ENCODE measurements at places on chromosomes 1 and 21. TPM values are rescaled to one million over a fixed set of nuclear protein-coding genes. Genes with fewer than 3 reads are reported as not detected.

DNA sequence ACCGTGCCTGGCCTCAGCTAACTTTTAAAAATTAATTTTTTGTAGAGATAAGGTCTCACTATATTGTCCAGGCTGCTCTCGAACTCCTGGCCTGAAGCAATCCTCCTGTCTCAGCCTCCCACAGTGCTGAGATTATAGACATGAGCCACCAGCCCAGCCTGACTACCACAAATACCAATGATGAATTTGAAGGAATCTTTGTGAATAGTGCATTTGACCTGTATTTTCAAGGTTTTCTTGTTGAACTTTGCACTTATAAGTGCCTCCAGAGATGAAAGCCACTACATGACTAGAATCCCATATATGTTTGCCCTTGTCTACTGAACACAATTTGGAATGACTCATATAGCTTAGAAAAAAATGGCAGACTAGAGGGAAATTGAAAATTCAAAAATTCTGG is 297.3 kb downstream of the NFIA start:
- DNase-seq = no peak

GRCh38 chr1:204858363-204858821 is 12.3 kb upstream of the NFASC start:
- peak; percentile 59 for DNase-seq

- DNase-seq = no peak
Observed at GRCh38 chr1:83064589-83065242, 934.2 kb downstream of the TTLL7 start.

DNA sequence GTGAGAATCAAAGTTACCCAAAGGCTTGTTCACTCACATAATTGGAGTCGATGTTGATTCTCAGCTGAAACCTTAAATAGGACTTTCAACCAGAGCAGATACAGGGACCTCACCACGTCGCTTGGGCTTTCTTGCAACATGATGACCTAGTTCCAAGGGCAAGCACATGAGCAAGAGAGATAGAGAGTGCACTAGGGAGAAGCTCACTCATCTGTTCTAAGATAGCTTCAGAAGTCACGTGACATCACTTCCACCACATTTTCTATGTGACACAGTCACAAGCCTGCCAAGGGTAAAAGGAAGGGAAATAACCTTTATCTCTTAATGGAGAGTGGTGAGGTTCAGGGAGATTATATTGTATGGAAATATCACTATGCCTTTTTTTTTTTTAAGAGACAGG is 470.1 kb upstream of the PLXNA2 start:
- DNase-seq = no peak

DNA sequence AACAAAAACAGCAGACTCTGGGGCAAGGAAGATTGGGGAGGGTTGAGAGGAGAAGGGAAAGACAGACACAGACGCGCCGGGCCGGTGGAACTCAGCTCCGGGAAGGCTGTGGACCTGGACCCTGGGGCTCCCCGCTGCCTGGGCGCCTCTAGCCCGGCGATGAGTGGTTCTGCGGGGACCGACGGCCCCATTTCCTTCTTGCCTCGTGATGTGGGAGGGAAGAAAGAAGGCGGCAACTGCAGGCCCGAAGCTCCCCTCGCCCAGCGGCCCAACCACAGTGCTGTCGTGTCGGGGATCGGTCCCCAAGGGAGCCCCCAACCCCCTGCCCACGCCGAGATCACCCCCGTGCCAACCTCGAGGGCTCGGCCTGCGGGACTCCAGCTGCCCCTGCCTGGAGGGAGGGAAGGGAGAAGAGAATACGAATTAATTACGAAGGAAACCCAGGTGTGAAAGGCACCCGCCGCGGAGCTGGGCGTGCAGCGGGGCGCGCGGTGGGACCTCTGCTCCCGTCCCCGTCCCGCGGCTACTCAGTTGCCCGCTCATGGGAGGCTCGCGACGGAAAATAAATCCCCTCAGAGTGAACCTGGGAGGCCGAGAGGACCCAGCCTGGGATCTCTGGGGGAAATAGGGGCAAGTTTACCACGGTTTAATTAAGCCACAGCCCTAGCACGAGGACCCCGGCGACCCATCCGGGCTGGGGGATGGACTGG is 7.4 kb downstream of the FOXD3 start:
- no peak for DNase-seq

- no peak for DNase-seq
Observed at GRCh38 chr1:188904201-188904600, 1573.5 kb downstream of the BRINP3 start.

- DNase-seq = peak; percentile 75
Observed at GRCh38 chr21:42352441-42353095, 1.8 kb upstream of the TFF2 start.

- no peak for DNase-seq
Observed at GRCh38 chr1:20271498-20272400, 18.9 kb upstream of the VWA5B1 start.

GRCh38 chr1:50921029-50921428 is 39.0 kb downstream of the FAF1 start:
- DNase-seq = no peak

GRCh38 chr1:234907208-234907939 is 221.3 kb downstream of the TOMM20 start:
- no peak for DNase-seq

DNA sequence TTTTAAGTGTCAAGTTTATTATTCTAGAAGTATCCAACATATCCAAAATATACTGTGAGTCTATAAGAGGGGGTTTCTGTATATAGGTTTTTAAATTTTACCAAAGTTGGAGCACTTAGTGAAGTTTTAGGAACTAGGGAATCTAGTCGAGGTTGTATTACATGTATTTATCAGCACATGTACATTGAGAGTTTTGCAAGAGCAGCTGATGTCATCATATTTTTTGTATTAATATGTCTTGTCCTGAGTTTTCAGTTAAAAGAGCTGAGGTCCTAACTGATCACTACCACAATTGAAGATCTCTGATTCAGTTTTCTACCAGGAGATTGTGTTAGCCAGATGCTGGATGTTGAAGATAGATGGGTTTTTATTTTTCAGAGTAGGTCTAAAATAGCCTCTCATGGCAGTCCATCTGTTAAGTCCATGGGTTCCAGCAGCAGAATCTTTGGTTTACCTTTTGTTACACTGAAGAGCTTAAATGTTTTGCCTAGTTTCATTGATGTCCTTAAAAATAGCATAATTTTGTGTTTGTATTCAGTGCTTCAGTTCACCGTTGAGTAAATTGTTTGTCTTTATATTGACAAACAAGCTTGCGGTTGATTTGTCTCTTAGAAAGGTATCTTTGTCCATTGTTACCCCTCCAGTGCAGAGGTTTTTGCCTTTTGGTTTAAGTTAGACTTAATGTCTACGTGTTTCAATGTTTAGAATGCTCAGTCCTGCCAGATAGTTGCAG is 16.0 kb downstream of the YBX1 start:
- DNase-seq = no peak

- no peak for DNase-seq
Observed at GRCh38 chr21:39397646-39398385, 47.8 kb downstream of the LCA5L start.

DNA sequence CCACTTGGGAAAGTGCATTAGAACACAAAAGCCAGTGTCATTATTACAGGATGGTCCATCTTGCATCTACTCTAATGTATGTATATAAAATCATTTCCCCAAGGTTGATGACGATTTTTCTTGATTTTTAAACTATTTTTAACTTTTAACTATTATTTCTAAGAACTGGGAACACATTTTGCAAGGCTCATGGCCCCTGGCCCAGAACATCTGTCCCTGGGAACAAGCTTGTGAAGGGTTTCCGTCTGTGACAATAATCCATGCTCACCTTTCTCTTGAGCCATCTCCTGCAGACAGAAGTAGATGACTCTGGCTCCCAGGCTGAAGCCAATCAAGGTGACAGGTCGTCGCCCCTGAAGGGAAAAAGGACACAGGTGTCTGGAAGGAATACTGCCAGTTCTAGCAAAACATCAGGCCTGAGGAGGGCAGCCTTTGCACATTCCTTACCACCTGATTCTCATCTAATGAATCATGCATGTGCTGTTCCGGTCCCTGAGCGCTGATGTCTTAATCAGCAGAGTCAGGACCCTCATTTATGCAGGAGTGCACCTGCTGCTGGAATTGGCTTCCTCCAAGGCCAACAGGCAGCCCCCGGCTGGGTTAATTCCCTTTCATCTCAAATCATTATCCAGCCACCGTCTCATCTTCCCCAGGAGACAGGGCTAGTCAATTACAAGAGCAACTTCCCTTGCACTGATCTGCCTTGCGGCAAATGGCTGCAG is 62.5 kb downstream of the TMCO4 start:
- DNase-seq = no peak

- no peak for DNase-seq
Observed at GRCh38 chr1:200912737-200913407, 18.2 kb downstream of the INAVA start.

DNA sequence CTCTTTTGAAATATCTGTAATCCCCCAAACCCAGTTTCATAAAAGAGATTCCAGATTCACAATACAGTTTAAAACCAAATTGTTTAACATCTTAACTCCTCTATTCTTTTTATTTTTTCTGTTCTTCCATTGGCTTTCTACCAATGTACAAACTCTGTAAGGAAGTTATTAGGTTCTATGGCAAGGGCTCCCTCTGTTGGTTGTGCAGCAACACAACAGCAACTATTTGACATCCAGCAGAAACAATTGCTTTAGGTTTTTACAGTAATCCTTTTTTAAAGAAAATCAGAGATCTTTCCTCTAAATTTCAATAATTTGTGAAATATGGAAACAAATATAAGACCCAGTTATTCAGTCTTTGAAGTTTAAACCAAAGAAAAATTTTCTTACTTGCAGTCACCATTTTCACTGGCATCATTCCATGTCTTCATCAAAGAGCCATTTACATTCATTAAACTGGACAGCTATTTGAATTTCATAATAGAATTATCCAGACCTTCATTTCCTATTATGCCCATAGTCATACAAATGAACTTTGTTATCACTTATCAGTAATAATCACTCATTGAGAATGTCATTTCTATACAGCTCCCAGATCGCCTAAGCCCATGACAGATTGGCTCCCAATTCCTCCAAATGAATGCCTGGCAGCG is 46.5 kb upstream of the RNF11 start:
- no peak for DNase-seq

- DNase-seq = no peak
Observed at GRCh38 chr1:45785583-45785982, 17.8 kb upstream of the MAST2 start.

GRCh38 chr1:150464422-150464826 is 22.8 kb upstream of the TARS2 start:
- no peak for DNase-seq

GRCh38 chr1:200436436-200436835 is 26.6 kb upstream of the ZNF281 start:
- no peak for DNase-seq

GRCh38 chr1:29390491-29391361 is 154.4 kb downstream of the PTPRU start:
- DNase-seq = peak; percentile 57

GRCh38 chr1:46595127-46595526 is 8.9 kb downstream of the MKNK1 start:
- DNase-seq = no peak

DNA sequence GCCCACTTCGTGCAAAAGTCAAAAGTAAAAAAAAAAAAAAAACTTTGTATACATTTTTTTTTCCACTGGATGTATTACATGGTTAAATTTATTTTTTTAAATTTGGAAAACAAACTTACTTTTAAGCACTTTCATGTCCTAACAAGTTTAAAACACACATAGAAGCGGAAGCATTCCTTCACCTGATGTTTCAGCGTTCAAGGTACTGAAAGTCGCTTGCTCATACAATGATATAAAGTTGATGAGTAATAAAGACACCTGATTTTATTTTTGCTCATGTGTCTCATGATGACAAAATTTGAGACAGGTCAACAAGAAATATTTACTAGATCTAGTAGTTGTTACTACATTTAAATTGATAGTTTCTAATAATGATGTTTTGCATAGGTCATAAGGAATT is 35.5 kb downstream of the ADAMTS1 start:
- no peak for DNase-seq

GRCh38 chr1:110620250-110620615 is 14.1 kb upstream of the KCNA2 start:
- DNase-seq = peak; percentile 79

DNA sequence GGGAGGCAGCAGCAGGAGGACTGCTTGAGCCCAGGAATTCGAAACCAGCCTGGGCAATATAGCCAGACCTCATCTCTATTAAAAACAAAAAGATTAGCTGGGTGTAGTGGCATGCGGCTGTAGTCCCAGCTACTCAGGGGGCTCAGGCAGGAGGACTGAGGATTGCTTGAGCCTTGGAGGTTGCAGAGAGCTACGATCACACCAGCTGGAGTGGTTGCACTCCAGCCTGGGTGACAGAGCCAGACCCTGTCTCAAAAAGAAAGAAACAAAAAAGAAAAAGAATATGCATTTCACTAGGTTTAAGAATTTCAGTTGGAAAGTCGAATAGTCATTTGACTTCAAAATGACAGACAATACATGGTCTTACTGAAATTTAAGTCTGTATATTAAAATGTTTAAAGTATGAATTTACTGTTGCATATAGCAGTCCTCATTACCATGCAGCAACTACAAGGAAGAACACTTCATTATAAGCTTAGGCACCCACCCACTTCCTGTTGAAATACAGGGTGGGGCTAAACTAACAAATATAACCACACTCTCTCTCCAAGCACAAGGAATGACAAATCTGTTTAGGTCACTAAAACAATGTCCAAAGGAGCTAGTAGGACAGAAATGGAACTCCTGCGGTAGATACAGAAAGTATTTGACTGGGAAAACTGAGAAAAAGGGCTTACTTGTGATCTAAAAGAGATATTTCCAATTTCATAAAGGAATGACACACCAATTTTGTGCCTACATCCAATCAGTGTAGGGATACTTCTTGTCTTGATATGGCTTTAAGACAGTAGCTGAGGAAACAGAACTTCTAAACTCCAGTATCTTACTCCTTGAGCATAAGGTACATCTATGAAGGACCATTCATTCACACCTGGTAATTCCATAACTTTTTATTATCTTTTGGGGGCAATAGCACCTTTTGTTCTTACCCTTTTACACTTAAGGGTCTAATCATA is 44.1 kb downstream of the GPR3 start:
- DNase-seq = no peak

The ANGPTL1 gene
- total RNA-seq = 23.4 TPM

The OR2G6 gene
- total RNA-seq = not detected

The ZNF697 gene
- 11.0 TPM for total RNA-seq
